ENCODE measurements at places on chromosomes 12 and 14.

DNA sequence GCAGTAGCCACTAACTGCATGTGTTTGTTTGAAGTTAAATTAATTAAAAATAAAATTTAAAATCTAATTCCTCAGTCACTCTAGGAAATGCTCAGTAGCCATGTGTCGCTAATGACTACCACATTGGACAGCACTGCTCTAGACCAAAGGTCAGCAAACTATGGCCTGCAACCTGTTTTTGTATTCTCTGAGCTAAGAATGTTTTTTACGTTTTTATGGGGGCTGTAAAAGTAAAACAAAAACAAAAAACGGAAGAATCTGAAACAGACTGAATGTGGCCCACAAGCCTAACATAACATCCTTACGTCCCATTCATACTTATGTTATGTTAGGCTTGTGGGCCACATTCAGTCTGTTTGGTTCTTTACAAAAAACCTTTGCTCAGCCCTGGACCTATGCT lies 57.8 kb downstream of the LIN52 start:
- no peak overlapping the region for H3K27ac ChIP-seq

DNA sequence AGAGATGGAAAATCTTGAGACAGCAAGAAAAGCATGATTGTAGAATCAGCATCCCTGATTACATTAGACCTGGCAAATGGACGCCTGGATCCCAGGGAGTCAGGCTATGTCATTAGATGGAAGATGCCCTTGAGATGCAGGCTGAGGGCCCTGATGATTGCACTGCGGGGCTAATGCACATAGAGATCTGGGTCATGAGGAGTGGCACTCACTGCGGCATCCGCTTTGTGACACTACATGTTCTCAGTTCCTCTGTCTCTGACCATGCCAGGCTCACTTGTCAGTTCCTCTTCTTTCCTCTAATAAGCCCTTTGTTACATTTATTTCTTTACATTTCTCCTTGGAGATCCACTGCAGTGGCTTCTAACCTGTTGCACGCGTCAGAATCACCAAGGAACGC lies 70.1 kb upstream of the GPATCH2L start:
- H3K27ac ChIP-seq = no peak overlapping the region
- no peaks in the 10 kb centered on the region for H3K36me3 ChIP-seq
- H3K4me1 ChIP-seq = no peaks in the 10 kb centered on the region
- no peak for DNase-seq
- no peaks in the 10 kb centered on the region for H3K27me3 ChIP-seq

DNA sequence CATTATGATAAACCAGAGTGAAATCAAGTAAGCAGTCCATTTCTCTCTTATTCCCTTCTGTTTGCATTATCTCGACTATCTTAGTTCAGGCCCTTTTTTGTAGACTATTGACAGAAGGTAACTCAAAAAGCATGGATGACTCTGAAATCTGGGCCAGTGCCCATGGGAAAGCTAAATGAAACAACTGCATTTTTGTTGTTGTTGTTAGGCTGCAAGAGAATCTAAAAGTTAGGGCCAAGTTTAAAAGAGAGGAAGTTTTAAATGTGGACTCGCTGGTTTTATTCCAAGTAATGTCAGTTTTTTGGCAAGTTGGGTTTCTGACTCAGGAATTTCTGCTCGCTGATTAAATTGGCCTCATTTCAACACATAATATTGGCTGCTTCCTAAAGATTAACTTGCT lies 201.1 kb downstream of the PIK3C2G start:
- H3K27me3 ChIP-seq = no peaks in the 10 kb centered on the region
- H3K27ac ChIP-seq = peak overlapping the region; percentile 63
- no peak overlapping the region for H3K4me3 ChIP-seq

- peak; percentile 90 for DNase-seq
- no peak overlapping the region for H3K4me3 ChIP-seq
- H3K36me3 ChIP-seq = no peaks in the 10 kb centered on the region
- peaks cover 4% of the 10 kb centered on the region for H3K4me1 ChIP-seq
- H3K27me3 ChIP-seq = no peaks in the 10 kb centered on the region
These were observed 256.3 kb upstream of the SFSWAP start for GRCh38 chr12:131454418-131455217.
